ENCODE measurements at places on chromosomes 16 and 17.

DNA sequence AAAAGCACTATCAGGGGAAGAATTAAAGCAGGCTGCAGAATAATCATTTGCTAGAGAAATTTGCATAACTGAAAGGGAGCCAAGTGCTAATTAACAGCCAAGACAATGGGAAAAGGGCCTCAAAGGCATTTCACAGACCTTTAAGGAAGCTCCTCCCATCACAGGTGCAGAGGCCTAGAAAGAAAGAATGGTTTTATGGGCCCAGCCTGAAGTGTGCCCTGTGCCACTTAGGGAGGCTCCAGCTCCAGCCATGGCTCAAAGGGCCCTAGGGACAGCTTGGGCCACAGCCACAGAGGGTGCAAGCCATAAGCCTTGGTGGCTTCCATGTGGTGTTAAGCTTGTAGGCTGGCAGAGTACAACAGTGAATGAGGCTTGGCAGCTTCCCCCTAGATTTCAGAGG lies 50.1 kb downstream of the RNF112 start:
- no peak for DNase-seq

GRCh38 chr17:34006126-34006525 lies 249.0 kb upstream of the CCL2 start:
- DNase-seq, result no peak

DNA sequence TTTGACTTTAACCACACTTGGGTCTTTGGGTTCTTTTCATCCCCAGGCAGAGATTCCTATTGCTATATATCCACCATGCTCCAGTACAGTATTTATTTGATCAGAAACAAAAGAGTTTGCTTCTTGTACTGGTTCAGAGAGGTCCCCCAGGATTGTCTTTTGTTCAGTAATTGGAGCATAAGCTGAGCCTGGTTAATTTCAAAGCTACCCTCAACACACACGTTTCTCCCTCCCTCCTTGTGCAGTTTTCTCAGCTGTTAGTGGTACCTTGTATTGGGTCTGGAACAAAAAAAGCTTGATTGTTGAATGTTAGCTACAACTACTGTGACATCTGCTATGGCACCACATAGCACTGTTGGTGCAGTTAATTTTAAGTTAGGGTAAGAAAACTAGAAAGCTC lies 50.0 kb downstream of the NUP93 start:
- no peak for DNase-seq

DNA sequence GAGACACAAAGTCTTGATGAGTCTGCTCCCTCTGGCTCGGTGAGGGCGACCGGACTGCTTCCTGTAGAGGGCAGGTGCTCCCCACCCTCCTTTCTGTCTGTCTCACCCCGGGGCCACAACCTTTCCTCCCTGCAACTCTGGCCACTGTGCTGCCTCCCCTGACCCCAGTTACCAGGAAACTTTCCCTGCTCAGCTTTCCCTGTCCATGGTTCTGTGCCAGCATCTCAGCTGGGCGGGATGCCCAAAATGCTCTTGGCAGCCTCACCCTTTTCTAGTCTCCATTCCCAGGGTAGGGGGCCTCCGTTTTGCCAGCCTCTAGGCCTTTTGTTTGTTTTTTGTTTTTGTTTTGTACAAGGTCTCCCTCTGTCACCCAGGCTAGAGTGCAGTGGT lies 1.4 kb downstream of the PLD2 start:
- no peak for DNase-seq

GRCh38 chr16:24139282-24139681 lies 116.9 kb upstream of the CACNG3 start:
- DNase-seq, result no peak

DNA sequence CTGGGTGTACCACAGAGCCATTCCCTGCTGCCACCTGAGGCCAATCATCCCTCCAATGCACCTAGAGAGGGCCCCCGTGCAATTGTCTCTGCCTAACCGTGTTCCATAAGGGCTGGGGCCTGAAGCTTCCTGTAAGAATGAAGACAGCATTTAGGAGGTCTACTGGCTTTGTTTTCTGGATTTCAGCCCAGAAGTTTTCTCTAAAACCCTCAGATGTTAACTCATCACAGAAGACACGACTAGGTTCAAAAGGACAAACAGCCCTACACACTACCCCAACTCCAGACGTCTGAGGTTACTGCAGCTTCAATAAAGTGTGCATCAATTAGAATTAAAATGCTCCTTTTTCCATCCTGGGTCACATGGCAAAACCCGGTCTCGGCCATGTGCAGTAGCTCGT lies 10.8 kb upstream of the DRG2 start:
- DNase-seq, result no peak

- no peak for DNase-seq
These were observed 30.1 kb upstream of the HAPSTR1 start for GRCh38 chr16:9061358-9061813.

GRCh38 chr17:50147841-50148225 lies 2.6 kb downstream of the PPP1R9B start:
- DNase-seq, result no peak

GRCh38 chr17:19654896-19655295 lies 6.3 kb downstream of the ALDH3A2 start:
- DNase-seq, result no peak

- no peak for DNase-seq
These were observed 15.5 kb upstream of the SPNS2 start for GRCh38 chr17:4483012-4483840.

- no peak for DNase-seq
These were observed 32.3 kb upstream of the HS3ST3A1 start for GRCh38 chr17:13634021-13634420.

DNA sequence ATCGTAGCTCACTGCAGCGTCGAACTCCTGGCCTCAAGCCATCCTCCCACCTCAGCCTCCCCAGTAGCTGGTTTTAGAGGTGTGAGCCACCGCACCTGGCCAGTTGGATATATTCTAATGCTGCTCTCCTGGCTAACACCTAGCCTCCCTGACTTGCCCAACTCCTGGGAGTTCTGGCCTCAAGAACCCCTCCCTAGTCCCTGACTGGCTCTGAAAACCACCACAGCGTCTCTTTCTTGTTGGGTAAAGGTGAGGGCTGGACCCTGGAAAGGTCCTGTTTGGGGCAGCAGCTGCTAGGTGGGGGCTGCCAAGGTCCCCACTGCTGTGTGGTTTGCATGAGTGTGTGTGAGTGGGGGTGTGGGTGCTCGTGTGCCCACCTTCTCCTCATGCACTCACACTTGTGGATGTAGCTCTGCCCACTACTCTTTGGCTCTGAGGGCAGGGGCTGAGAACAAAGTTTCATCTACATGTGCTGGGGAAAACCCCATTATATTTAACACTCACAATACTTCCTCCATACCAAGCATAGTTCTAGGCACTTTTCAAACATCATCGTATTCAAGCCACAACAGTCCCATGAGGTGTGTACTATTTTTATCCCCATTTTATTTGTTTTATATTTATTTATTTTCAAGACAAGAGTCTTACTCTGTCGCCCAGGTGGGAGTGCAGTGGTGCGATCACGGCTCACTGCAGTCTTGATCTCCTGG lies 7.1 kb upstream of the SPNS3 start:
- DNase-seq, result no peak

- DNase-seq, result no peak
These were observed 2.6 kb downstream of the DPEP2 start for GRCh38 chr16:67996666-67997065.

- DNase-seq, result no peak
These were observed 41.3 kb upstream of the ACSF3 start for GRCh38 chr16:89052191-89052889.

DNA sequence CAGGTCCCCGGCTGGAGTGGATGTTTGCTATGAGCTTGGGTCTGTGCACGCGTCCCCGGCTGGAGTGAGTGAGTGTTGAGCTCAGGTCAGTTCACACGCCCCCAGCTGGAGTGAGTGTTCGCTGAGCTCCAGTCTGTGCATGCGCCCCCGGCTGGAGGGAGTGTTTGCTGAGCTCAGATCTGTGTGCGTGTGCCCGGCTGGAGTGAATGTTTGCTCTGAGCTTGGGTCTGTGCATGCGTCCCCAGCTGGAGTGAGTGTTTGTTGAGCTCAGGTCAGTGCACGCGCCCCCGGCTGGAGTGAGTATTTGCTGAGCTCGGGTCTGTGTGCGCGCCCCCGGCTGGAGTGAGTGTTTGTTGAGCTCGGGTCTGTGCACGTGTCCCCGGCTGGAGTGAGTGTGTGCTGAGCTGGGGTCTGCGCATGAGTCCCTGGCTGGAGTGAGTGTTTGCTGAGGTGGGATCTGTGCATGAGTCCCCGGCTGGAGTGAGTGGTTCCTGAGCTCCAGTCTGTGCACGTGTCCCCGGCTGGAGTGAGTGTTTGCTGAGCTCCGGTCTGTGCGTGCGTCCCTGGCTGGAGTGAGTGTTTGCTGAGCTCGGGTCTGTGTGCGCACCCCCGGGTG lies 284.2 kb downstream of the SNX29 start:
- DNase-seq, result no peak

GRCh38 chr17:79039171-79039570 lies 15.2 kb downstream of the C1QTNF1 start:
- DNase-seq, result no peak

DNA sequence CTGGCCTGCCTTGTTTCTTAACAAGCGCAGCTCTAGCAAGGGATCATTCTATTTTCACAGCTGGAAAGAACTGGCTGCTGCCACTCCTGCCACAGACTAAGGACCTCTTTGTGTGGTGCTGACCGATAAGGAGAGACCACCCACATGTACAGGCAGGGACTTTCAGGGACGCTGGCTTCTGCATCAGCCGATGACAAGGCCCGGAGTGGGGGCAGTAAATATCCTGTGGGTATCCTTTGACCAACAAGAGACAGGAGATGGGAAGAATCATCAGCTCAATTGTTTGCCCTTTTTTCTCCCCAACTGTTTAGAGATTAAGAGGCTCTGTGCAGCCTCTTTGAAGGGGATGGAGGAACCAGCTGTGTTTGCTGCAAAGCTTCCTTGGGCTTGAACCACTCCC lies 9.2 kb upstream of the ITPRIPL2 start:
- DNase-seq, result no peak

GRCh38 chr16:86946396-86946795 lies 368.0 kb downstream of the FOXL1 start:
- DNase-seq, result no peak

GRCh38 chr17:19295473-19296135 lies 58.4 kb downstream of the EPN2 start:
- DNase-seq, result no peak

GRCh38 chr17:35291802-35292201 lies 48.9 kb downstream of the SLFN5 start:
- DNase-seq, result no peak

GRCh38 chr16:50288026-50288425 lies 21.7 kb downstream of the ADCY7 start:
- no peak for DNase-seq

DNA sequence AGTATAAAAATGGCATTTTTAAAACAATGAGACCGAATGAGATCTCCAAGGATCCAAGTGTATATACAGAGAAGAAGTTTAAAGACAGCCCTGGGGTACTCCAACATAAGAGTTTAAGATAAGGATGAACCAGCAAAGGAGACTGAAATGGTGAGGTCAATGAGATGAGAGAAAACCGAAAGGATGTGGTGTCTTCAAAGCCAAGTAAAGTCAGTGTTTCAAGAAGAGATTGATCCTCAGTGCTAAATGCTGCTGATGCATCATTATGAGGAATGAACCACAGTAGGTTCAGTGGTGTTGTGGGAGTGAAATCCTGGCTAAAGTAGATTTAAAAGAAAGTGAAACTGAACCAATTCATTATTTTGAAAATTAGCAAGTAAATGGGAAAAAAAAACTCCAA lies 38.1 kb upstream of the NLK start:
- DNase-seq, result no peak

- no peak for DNase-seq
These were observed 36.5 kb downstream of the FANCA start for GRCh38 chr16:89779909-89780305.

GRCh38 chr16:69322343-69322742 lies 8.0 kb downstream of the PDF start:
- DNase-seq, result no peak

DNA sequence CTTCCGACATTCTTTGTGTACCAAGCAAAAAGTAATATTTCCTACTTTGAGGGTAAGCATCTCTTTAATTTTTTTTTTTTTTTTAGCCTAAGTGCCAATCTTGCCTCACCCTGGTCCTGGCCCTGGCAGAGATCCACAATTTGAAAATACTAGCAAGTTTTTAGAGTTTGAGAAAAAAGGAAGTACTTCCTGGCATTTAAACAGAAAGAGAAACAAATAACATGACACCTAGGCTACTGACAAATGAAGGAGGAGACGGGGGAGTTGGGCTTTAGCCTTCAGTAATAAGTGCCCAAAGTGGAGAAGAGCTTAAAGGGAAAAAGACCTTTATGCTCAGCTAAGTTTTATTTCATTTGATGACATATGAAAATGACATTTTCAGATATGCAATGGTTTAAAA lies 92.8 kb downstream of the HS3ST3A1 start:
- no peak for DNase-seq

DNA sequence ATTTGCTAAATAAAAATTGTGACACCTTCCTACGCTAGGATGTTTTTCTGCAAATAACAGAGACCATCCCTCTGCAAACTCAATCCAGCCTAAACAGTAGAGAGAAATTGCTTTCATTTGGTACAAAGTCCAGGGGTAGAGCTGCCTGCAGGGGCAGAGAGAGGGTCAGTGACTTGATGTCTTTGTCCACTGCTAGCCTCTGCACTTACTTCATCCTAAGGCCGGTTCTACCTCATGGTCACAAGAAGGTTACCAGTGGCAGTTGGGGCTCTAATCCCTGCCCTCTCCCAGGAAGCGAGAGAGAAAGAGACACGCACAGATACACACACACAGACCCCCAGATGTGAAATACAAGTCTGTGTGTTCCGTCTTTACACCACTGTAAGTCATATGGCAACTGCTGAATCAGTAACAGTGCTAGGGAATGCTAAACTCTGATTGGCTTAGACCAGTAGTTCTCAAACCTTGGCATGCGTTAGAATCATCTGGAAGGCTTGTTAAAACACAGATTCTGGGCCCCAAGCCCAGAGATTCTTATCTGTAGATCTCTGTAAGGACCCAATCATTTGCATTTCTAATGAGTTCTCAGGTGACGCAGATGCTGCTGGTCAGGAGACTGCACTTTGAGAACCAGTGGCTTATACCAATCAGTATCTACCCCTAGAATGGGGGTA lies 13.1 kb upstream of the LPCAT2 start:
- no peak for DNase-seq

DNA sequence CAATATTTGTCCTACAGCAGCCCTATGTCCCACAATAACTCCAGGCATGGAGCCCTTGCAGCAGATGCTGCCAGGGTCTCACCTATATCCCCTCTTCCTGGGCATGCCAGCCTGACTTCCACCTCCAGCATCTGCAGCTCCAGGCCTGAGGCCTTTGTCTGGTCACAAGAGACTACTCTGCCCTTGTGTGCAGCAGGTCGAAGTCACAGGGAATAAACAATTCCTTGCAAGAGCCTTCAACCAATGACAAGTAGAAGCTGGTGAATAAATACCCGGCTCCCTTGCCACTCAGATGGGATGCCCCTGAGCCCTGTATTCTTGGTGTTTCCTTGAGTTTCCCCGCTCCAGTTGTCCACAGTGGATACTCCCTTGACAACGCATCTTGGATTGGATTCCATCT lies 23.0 kb downstream of the CES1 start:
- DNase-seq, result no peak

- DNase-seq, result no peak
These were observed 996 bp downstream of the TNFSF13 start for GRCh38 chr17:7559320-7560171.

- DNase-seq, result no peak
These were observed 318.9 kb downstream of the MAP2K6 start for GRCh38 chr17:69733171-69734012.

- no peak for DNase-seq
These were observed at the start of gene CIBAR2 for GRCh38 chr16:85112364-85112763. TSS of gene CIBAR2 (minus strand) at chr16:85112472. CDS start at chr16:85112352, 120 bp downstream.

Data from esophagus squamous epithelium (tissue), 5 donors.